Stimulated activated CD4-positive, alpha-beta T cell treated with anti-CD3 and anti-CD28 coated beads, Interleukin-4, amount 100 ng/mL, for 48 hours (primary cell): ENCODE measurements at places on chromosomes 4 and X.

- no peak for DNase-seq
Measured at GRCh38 chr4:108188770-108189169, 20.0 kb upstream of the LEF1 start.

- no peak for DNase-seq
Measured at GRCh38 chr4:157204634-157205244, 15.8 kb upstream of the GRIA2 start.

DNA sequence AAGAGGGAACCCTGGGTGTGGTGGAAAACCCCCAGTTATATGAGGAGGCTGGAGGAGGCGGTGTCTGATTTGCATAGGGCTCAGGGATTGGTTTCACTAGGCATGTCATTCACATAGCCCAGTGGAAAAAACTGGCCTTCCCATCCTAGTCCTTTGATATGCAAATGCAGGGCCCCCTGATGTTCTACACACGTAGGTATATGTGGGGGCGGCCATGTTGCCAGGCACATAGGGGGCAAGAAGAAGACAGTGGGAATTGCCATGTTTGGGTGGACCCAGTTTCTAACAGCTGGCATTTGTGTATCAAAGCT is 34.0 kb upstream of the ENPP6 start:
- DNase-seq: no peak

- no peak for DNase-seq
Measured at GRCh38 chr4:182212211-182212761, 30.9 kb upstream of the TENM3 start.

- DNase-seq: peak; percentile 65
Measured at GRCh38 chrX:119943185-119943988, at the start of gene NKAP. Gene NKAP (minus strand): TSS chrX:119943751. CDS start chrX:119943605, 146 bp downstream.

DNA sequence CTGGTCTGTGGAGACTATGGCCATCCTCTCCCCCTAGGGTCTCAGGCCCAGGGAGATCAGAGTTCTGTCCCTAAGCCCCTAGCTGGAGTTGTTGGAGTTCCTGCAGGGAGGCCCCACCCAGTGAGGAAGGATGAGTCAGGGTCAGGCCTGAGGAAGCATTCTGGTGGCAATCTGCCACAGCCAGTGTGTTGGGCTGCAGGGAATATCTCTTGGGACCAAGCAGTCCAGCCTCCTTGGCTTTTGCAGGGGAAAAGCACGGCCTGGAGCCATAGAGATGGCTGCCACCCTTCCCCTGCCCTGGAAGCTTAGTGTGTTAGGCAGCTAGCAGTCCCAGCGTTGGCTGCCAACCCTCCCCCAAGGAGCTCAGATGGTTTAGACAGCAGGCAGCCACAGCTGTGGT is 202.4 kb downstream of the RTL9 start:
- DNase-seq: no peak

- DNase-seq: no peak
Measured at GRCh38 chrX:103540145-103540544, 20.9 kb upstream of the RAB40A start.

GRCh38 chr4:153116291-153116680 is 88.0 kb upstream of the TRIM2 start:
- DNase-seq: no peak

DNA sequence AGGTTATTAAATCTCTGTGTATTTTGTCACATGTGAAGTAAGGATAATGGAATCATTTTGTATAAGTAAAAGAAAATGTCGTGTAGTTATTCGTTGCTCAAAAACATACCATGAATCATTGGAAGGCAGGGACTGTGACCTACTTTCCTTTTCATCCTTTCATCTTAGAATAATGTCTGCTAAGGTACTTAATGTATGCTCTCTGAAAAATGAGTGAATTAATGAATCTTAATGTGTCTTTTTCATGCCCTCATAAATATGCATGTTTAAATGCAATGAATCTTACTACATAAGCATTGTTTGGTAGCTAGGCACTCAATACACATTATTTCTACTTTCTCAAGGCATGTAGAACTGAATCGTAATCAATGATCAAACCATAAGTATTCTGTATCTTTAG is 343.9 kb downstream of the MAGEB5 start:
- DNase-seq: no peak

GRCh38 chrX:124211312-124211942 is 121.0 kb upstream of the TEX13D start:
- no peak for DNase-seq

GRCh38 chr4:57501720-57502119 is 391.5 kb upstream of the IGFBP7 start:
- DNase-seq: no peak

- no peak for DNase-seq
Measured at GRCh38 chrX:154734061-154734781, 16.7 kb downstream of the GAB3 start.

- no peak for DNase-seq
Measured at GRCh38 chr4:157270108-157270507, 49.6 kb downstream of the GRIA2 start.

DNA sequence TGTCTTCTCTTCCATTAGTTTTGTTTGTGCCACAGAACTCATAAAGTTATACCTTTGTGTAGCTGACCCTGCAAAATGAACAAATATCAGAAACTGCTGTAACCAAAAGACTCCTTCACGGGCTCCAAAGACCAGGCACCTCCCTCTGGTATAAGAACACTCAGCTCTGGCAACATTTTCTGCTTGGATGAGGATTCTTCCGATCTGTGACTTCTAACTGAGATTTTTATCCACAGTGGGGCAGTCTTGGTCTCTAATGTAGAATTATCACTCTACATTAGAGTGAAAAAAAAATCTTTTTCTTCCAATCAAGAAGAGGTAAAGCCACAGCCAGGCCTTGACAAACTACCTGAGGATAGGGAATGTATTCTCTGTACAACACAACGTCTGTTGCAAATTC is 38.5 kb upstream of the PRSS48 start:
- DNase-seq: no peak

GRCh38 chr4:77220828-77221613 is 64.0 kb downstream of the CCNG2 start:
- no peak for DNase-seq

DNA sequence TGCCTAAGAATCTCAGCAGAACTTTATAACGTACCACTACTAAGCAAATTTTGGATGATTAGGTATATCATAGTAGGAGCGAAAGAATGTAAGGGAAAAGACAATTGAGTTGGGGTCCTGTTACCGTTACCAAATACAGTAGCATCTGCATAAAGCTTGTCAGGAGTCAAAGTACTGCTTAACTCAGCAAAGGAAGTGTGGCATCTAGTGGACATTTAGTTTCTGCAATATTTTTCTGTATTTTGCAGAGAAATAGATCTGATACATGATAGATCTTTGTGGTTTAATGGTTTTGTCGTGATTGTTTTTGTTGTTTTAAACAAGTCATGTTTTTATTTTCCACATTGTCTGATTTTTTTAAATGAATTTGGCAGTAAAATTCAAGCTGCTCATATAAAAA is 81.0 kb upstream of the SMARCAD1 start:
- DNase-seq: no peak

- DNase-seq: no peak
Measured at GRCh38 chr4:145337391-145337790, 144.3 kb upstream of the SMAD1 start.

GRCh38 chr4:119715490-119716445 is 87.2 kb upstream of the PDE5A start:
- DNase-seq: no peak

DNA sequence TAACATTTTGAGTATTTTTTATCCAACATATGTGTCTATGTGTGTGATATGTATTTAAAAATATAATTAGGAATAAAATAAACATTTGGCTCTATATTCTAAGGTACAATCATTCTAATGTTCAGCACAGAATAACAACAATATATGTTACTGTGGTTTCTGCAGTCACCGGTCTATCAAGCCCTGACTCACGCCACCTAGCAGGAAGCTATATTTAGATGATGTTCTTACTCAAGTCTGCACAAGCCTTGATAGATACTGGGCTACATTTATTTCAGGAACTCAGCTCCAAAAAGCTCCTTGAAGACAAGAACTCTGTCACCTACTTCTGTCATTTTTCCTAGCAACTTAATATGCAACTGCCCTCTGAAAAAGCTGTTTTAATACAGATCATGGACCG is 152.0 kb upstream of the FTHL17 start:
- DNase-seq: no peak

DNA sequence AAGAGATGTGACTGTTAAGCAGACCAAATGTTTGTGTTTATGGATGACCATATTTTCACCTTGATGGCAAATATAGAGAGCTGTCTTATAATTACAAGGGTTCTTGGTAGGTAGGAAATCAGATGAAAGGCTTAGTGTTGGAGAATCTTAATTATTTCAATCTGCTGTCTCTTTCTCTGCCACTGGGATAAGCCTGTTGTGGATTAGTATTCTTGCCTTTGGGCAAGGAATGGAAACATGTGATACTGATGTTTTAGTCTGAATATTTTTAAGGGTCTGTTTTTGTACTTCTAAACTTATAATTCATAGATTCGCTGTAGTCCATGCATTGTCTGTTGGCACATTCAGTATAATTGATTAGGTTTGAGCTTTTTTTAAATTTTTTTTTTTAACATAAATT is 23.7 kb upstream of the NUDT6 start:
- DNase-seq: no peak

DNA sequence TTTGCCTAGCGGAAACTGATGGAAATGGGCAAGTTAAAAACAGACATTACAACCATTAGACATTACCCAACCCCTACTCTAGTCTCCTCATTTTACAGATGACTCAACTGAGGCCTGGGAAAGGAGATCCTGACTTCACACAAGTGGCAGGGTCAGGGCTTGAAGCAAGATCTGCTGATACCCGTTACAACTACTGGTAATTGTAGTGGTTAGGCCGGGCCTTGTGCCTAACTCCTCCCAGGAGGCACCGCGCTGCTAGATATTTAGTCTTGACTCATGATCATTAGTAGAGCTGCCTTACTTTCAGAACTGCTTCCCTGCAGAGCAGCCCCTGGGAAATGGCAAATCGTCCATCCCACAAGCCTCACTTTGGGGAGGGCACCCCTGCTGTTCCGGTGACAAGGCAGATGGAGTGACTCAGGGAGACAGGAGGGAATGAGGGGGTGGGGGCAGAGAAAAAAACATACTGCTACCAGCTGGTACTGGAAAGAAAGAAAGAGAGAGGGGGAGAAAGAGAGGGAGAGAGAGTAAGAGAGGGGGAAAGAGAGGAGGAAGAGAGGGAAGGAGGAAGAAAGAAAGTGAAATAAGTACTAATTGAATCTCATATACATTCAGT is 12.2 kb downstream of the ARHGEF6 start:
- peak; percentile 51 for DNase-seq

- no peak for DNase-seq
Measured at GRCh38 chr4:10302096-10302495, 155.1 kb downstream of the ZNF518B start.

- DNase-seq: no peak
Measured at GRCh38 chr4:140695483-140695882, 60.7 kb downstream of the TBC1D9 start.

GRCh38 chr4:10003666-10004065 is 17.6 kb downstream of the SLC2A9 start:
- DNase-seq: no peak

DNA sequence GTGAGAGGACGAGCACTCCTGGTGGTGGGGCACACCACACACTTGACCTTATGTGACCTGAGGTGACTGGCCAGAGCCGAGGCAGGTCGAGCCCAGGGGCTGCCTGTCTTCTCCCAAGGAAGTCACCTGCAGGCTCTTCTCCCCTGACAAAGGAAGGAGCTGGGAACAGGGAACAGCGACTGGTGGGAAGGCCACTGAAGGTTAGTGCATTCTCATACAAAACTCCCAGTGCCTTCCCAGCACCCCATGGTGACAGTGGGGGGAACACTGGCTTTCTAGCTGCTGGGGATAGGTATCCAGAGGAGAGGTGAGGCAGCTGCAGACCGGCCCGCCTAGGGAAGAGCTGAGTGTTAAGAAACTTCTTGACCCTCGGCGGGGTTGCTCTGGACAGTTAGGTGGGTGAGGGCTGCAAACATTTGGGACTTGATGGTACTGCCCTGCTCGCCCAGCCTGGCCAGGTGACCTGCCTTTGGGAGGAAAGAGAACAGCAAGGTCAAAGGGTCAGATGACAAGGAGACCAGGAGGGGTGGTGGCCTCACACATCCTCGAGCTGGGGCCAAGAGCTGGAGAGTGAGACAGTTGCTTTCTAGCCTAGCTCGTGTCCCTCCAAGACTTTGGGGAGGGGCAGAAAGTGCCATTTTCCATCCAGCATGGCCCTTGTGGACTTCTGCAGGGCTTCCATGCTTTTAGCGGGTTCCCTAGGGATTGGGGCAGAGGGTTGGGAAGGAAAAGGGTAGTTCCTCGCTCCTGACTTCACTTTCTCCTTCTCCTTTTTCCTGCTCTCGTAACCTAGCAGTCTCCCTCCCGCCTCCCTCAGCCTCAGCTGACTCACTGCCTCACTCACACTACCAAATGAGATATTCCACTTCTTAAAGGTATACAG is 2.7 kb downstream of the NALF2 start:
- no peak for DNase-seq

GRCh38 chr4:6487466-6487865 is 15.1 kb upstream of the PPP2R2C start:
- DNase-seq: no peak

- no peak for DNase-seq
Measured at GRCh38 chr4:173448608-173449379, 49.9 kb upstream of the SCRG1 start.

- no peak for DNase-seq
Measured at GRCh38 chrX:20506739-20507138, 240.0 kb upstream of the RPS6KA3 start.

GRCh38 chrX:19867411-19867732 is 20.0 kb downstream of the SH3KBP1 start:
- DNase-seq: no peak

GRCh38 chrX:24301806-24302205 is 12.1 kb downstream of the SUPT20HL2 start:
- DNase-seq: no peak

DNA sequence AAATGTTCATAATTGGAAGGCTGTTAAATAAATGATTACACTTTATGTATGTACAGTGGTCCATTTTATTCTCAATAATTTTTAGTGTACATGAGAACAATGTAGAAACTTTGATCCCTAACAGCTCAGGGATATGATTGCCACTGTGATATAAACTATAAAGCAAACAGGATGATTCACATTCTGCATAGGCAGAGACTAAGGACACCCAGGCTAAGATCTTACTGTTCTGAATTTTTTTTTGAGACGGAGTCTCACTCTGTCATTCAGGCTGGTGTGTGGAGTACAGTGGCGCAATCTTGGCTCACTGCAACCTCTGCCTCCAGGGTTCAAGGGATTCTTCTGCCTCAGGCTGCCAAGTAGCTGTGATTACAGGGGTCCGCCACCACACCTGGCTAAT is 186.6 kb downstream of the PDGFC start:
- no peak for DNase-seq

DNA sequence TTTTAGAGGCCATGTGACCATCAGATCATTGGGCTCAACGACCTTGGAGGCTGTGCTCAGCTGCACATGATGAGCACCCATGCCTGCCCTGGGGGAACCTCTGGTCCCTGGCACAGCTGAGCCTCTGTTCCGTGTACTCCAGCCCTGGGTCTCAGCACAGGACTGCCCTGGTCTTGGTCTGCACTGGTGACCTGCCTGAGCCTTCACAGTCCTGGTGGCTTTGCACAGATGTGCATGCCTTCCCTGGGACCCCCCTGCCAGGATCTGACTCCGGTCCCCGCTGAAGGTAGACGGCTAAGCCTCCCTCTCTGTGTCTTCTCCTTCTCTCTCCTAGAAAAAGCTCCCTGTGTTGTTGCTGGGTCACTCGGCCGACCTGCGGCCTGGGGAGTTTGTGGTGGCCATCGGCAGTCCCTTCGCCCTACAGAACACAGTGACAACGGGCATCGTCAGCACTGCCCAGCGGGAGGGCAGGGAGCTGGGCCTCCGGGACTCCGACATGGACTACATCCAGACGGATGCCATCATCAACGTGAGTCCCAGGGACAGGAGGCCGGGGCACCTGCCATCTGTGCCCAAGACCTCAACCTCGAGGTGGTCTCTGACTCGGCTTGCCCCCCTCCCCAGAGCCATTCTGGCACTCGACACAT is 21.6 kb downstream of the HTRA3 start:
- no peak for DNase-seq
